ENCODE measurements at places on chromosomes 6 and 20.

- no peak for DNase-seq
Observed at GRCh38 chr20:11807054-11808048, 110.3 kb upstream of the BTBD3 start.

DNA sequence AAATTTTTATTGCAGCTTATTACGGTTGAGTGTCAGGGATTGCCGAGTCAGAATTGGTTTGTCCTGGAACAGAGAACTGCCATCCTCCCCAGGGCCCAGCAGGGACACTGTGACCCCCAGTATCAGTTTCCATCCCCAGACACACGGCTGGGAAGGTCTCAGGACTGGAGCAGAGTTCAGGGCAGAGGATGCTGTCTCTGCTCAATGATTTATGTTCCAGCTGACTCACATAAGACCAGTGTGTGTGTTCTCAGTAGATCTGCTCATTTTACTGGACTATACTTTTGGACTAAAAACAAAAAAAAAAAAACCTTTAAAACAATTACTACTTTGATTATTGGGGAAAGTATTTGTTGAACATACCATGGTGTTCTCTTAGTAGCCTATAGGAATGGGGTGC is 44.2 kb downstream of the FNDC1 start:
- no peak for DNase-seq

DNA sequence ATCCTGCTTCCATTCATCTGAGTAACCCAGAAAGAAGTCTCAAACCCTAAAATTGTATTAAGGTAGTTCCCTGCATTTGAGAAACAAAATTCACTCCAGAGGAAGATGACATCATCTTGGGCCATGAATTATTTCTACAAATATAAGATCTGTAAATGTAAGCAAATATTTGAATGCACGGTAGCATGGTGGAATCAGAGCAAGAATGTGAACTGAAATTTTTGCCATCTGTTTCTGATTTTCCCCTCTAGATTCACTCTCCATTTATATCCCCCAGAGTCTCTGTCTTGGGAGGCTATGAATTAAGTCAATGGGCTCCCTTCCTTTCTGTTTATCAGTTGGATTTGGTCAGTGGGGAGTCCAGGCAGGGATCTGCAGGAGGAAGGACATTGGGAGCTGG is 5.8 kb upstream of the MAP3K5 start:
- no peak for DNase-seq

GRCh38 chr6:25907475-25908014 is 22.9 kb downstream of the SLC17A2 start:
- no peak for DNase-seq

- no peak for DNase-seq
Observed at GRCh38 chr6:156612361-156612760, 164.8 kb upstream of the ARID1B start.

- no peak for DNase-seq
Observed at GRCh38 chr20:12086359-12086758, 168.7 kb downstream of the BTBD3 start.

DNA sequence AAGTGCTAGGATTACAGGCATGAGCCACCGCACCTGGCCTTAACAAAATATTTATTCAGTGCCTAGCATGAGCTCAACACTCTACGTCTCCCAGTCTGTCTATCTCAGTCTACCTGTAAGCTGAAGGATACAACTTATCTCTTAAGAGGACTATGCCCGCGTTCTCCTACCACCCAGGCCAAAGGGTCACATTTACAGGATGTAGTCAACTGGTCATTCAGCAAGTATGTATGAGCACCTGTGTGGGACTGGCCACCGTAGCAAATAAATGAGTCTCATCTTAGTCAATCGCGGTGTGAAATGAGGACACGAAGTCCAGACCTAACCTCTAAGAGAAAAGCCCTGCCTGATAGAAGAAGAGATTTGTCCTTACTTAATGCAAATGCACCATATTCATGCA is 49.9 kb downstream of the MUC22 start:
- DNase-seq: no peak

GRCh38 chr20:10922506-10922905 is 248.7 kb upstream of the JAG1 start:
- DNase-seq: no peak

DNA sequence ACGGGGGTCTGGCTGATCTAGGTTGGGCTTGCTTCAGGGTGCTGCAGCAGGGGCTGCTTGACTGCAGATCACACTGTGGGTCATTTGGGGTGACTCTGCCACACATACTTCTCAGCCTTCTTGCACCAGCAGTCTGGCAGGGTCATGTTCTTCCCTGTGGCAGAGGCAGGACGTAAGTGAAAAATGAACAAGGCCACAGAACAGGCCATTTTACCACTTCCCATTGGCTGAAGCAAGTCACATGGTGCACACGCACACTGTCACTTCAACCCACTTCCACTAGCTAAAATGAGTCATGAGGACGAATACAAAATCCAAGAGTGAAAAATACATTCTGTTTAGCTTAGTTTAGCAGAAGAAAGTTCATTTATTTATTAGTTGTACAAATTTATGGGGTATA is 168.6 kb upstream of the GGTLC1 start:
- DNase-seq: peak; percentile 33

- no peak for DNase-seq
Observed at GRCh38 chr20:40931410-40932044, 97.1 kb upstream of the TOP1 start.

- DNase-seq: no peak
Observed at GRCh38 chr6:1812034-1812433, 202.3 kb downstream of the FOXC1 start.

- DNase-seq: no peak
Observed at GRCh38 chr6:80223743-80224212, 117.3 kb downstream of the BCKDHB start.

DNA sequence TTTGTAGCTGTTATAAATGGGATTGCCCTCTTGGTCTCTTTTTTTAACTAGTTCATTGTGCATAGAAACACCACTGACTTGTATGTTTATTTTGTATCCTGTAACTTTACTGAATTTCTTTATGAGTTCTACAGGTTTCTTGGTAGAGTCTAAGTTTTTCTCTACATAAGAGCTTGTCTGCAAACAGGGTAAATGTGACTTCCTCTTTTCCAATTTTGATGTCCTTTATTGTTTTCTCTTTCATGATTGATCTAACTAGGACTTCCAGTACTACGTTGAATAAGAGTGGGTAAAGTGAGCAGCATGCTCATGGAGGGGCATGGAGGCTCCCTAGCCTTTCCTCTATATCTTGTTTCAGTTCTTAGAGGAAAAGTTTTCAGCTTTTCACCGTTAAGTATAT is 3.0 kb upstream of the WFDC10A start:
- no peak for DNase-seq

DNA sequence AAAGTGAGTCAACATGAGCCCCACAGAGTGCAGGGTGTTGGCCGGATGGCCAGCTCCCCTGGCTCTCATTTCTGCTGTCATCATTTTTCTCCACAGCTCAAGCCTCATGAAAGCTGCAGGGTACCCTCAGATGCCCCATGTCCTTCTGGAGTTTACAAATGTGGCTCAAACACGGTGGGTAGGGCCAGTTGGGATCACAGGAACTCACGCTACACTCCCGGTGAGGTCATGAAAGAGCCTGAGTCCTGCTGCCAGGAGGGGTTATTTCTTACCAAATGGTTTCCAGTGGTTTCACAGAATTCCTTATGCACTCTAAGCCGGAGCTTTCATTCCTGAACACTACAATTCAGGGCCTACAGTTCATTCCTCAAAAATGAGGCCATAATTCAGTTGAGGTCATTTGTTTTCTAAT is 78.7 kb downstream of the TMEM170B start:
- DNase-seq: no peak

DNA sequence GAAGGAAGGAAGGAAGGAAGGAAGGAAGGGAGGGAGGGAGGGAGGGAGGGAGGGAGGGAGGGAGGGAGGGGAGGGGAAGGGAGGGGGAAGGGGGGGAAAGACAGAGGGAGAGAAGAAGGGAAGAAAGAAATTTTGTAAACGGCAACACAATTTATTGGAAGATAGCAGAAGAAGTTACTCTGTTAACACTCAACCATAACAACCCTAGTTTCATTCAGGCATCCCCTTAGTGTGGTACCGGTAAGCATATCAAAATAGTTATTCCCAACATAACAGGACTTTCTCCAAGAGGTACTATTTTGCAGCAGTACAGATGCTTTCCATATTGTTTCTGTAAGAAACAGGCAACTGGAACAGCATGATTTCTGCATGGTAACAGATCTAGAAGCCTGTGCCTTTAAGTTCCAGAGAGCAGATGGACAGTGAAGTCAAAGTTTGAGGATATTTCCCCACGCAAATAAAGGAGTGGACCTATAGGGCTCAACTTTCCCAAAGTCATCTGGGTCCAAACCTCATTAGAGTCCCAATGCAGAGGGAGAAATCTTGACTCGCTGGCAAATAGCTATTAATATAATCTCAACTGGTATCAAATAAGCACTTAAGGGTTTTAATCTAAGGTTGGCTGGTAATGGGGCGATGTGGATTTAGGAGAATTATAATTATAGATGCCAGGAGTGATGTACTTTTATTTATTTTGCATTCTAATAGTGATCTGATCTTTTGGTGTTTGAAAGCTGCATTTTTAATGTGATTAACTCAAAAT is 69.4 kb downstream of the TENT5A start:
- DNase-seq: no peak

DNA sequence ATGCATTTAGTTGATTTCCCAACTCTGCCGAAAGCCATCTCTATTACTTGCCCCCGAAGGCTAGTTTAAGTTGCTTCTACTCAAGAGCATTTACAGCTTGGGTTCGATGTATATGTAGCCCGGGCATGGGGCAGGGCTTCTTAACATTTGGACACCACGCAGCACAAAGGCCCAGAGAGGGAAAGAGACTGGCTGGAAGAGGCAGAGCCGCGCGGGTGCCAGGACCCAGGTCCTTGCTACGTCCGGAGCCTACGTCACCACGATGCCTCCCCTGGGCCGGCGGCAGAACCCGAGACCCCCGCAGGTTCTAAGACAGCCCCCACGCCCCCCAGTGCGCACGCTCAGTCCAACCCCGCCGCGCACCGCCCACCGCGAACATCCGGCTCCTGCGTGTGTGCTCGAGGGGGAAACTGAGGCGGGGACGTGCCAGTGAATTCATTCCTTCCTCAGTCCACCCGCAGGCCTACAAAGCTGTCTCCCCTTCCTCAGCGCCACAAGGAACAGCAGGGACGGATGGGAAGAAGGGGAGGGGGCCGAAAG is 367 bp upstream of the PCIF1 start:
- DNase-seq: no peak

DNA sequence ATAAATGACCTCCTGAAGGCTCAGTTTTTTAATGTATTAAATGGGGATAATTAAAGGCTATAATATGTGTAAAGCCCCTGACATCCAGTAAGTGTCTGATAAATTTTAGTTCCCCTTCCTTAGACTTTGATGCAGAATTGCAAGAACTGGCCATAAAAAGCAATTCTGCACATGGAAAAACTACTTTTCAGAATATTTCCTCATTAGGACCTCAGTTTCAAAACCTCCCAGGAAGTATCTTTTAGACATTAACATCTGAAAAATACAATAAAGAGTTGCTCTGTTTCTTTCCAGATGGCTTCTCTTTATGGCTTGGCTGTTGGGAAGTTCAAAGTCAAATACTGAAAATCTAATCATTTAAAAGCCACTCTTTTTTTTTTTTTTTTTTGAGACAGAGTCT is 106.3 kb upstream of the ZNF217 start:
- no peak for DNase-seq

GRCh38 chr20:3889489-3890397 is 556 bp downstream of the PANK2 start:
- DNase-seq: peak; percentile 71

- DNase-seq: no peak
Observed at GRCh38 chr20:42043921-42044320, 425.7 kb upstream of the CHD6 start.

DNA sequence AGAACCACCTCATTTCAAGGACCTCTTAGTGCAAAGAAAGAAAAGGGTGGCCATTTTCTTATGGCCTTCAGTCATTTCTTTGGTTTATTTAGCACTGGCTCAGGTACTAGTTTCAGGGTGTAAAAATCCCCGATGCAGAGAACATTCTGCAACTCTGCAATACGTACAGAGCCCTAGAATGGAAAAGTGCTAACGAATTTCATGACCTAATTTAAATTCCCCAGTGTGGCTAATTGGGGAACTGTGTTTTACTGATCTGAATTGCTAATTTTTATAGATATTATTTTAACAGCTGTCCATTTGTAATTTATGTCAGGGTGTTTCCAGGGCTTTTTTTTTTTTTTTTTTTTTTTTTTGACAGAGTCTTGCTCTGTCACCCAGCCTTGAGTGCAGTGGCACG is 160.7 kb downstream of the UST start:
- DNase-seq: no peak

- DNase-seq: no peak
Observed at GRCh38 chr6:99002831-99003230, 55.1 kb upstream of the FBXL4 start.

- DNase-seq: no peak
Observed at GRCh38 chr20:17637413-17637780, 44.6 kb downstream of the RRBP1 start.

DNA sequence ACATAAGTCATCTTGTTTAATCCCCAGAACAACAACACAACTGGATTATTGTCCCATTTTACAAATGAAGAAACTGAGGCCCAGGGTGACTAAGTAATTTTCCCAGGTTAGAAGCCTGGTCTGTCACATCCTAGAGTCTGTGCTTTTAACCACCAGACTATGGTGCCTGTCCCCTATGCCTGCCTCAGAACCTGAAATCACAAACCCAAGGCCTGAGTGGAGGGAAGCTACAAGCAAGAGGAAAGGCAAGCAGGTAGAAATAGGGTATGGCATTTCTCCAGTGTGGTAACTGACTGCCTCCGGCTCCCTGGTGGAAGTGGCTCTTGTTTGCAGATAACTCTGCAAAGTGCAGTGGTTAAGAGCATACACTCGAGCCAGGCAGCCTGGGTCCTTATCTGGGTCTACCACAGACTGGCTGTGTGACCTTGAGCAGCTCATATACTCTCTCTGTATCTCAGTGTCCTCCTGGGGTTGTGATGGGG is 2.5 kb downstream of the TMEM63B start:
- no peak for DNase-seq

GRCh38 chr6:147986846-147987245 is 355.8 kb upstream of the SASH1 start:
- no peak for DNase-seq

DNA sequence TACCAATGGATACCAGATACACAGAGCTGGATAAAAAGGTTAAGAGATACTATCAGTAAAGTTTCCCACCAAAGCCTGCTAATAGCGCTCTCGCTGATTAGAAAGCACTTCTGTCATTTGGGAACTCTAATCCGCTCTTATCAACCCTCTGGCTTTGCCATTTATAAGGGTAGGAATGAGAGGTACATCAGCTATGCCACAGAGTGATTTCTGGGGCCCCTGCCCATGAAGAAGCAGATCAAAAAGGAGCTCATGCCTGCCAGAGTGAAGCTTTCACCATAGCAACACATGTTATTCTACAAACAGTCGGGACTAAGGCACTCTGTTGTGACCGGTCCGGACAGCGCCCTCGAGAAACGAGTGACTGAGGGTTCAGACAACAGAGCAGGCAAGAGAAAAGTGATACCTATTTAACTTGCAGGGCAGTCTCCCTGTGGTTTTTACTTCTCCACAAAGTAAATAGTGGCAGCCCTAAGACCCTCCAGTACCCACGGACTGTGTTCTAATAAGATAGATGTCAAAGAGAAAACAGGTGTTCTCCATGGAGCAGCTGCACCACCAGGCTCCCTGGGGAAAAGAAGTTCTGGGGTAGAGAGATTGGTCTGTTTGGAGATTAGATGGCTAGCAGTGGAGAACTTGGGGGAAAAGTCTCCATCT is 5.6 kb downstream of the TRAM2 start:
- no peak for DNase-seq

- DNase-seq: peak; percentile 57
Observed at GRCh38 chr6:2245877-2246863, 765 bp upstream of the GMDS start.

Data from stimulated activated CD8-positive, alpha-beta memory T cell treated with anti-CD3 and anti-CD28 coated beads, Interleukin-4, amount 100 ng/mL, for 48 hours (primary cell).